ENCODE measurements at places on chromosomes 1 and 21.

DNA sequence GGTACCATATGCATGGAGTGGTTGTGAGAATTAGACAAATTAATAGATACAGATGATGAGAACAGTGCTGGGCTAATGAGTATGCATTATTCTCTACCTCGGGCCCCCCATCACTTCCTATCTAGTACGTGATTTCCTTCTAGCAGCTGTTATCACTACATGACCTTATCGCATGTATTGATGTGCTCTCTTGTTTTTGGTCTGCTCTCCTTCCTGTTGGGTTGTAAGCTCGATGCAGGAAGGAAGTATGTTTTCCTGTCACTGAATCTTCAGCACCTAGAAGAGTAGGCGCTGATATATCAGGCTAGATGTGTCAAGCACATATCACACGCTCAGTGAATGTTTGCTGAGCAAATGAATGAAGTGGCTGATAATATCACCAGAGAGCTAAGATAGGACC lies 43.9 kb upstream of the IFNAR2 start:
- DNase-seq: no peak

DNA sequence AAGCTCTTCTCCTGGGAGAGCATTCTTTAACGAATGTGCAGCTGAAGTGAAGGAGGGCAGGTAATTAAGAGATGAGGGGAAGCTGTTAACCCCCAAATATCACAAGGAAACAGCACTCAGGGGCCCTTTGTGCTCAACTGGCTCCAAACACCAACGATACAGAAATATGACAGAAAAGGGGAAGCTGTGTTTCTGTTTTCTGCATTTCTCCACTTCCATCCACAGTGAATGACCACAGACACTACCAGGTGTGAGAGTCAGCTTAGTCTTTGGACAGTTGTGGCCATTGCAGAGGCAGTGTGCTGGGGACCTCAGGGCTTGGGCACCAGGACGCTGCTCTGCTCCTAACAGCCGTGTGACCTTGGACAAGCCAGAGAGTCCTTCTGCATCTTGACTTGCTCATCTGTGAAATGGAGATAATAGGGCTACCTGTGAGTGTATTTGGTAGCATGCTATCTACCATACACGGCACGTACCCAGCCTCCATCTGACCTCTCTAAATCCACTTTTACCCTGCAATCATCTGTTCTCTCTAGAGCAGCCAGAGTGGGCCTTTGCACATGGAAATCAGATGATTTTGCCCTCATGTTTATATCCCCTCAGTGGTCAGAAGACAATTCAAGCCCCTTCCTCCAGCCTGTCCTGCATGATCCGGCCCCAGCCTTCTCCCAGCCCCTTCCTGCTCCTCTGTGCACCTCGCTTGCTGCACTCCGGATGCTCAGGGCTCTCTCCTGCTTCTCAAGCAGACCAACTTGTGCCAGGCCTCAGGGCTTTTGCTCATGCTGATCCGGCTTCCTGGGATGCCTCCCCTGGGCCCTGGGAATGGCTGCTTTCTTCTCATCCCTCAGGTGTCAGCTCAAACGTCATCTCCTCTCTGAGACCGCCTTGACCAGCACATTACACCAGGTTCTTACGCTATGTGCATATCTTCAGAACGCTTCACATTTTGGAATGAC lies 4.7 kb upstream of the TINAGL1 start:
- DNase-seq: no peak

DNA sequence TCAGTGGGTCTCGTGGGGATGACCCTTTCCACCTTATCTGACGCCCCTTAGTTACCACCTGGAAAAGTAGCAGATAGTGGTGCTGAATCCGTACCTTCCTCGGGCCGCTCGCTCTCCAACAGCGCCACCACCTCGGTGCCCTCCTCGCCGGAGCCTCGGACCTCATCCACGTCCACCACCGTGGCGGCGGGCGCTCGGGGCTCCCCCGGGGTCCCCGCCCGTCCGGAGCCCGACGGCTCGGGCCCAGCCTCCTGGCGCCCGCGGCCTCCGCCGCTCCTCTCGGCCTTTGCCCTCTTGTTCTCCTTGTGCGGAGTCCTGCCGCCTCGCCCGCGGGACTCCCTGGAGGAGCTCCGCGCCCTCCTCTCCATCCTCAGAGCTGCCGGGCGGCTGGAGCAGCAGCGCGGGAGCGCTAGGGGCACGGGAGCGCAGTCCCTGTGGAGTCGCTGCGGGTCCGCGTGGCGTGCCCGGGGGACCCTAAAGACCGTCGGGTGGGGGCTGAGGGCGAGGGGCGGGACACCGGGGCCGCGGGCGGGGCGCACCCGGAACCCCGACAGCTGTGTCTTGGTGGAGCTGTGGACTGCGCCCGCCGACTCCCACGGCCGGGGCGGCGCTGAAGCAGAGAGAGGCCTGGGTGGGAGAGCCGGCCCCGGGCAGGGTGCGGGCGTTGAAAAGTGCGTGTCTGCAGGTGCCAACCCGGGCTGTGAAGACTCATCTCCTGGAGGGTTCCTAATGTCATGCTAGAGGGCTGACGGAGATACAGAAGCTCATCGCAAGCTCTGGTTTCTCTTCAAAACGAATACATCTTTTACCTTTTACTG lies at the start of gene NPHS2:
NPHS2 (minus strand) TSS at position 452 of the 818 bp plus-strand sequence; CDS start at position 368, 84 bp downstream.
- no peak for DNase-seq

DNA sequence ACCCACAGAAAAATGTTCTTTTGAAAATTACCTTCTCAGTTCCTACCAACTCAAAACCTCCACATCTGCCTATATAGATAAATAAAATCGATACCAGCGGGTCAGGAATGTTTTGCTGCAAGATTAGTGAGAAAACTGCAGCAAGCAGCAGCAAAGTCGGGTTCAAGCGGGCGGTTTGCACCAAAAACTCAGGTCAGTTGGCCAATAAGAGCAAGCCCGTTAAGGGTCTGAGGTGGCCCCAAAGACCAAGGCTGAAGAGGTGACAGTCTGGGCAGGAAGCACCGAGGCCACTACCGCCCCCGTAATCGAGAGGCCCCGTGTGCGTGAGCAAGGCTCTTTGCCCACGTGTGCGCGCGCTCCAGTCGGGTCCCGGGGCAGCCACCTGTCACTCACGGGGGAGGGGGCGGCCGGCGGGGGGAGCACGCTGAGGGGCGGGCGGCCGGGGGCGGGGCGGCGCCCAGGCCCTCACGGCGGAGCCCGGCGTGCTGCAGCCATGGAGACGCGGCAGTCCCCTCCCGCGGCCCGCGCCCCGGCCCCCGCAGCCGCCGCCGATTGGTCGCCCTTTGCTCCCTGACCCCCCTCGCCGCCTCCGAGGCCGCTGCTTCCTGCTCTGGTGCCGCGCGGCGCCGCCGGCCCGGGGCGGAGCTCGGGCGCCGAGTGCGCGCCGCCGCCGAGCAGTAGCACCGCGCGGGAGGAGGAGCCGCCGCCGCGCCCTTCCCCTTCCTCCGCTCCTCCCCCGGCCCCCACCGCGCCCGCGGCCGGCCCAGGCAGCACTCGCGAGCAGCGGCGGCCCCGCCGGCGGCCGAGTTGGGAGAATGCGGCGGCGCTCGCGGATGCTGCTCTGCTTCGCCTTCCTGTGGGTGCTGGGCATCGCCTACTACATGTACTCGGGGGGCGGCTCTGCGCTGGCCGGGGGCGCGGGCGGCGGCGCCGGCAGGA lies at the start of gene GALNT2:
GALNT2 (plus strand) TSS at position 773 of the 939 bp plus-strand sequence; CDS start at position 816, 43 bp downstream.
- no peak for DNase-seq

- no peak for DNase-seq
Measured at GRCh38 chr1:9652379-9653209, 1.1 kb downstream of the PIK3CD start.

GRCh38 chr1:228792601-228793000 lies 57.3 kb downstream of the RHOU start:
- no peak for DNase-seq

GRCh38 chr1:1763657-1764621 lies 14.3 kb downstream of the NADK start:
- DNase-seq: no peak

DNA sequence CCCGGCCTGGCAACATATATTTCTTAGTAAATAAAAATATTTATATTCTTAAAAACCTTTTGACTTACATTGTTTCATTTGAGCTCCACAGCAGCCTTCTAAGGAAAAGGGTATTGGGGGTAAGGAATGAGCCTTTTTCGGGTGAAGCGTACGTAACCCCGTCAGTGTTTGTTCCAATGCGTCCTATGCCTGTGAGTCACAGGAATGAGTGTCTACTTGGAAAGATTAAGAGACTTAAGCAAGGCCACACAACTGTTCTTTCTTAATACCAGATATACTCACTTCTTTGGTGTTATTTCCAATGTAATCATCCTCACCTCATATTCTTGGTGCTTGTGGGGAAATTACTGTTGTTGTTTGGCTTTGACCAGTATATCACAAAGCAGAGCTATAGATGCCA lies 22.7 kb downstream of the WDTC1 start:
- DNase-seq: no peak
